ENCODE measurements at places on chromosomes 4 and X.

DNA sequence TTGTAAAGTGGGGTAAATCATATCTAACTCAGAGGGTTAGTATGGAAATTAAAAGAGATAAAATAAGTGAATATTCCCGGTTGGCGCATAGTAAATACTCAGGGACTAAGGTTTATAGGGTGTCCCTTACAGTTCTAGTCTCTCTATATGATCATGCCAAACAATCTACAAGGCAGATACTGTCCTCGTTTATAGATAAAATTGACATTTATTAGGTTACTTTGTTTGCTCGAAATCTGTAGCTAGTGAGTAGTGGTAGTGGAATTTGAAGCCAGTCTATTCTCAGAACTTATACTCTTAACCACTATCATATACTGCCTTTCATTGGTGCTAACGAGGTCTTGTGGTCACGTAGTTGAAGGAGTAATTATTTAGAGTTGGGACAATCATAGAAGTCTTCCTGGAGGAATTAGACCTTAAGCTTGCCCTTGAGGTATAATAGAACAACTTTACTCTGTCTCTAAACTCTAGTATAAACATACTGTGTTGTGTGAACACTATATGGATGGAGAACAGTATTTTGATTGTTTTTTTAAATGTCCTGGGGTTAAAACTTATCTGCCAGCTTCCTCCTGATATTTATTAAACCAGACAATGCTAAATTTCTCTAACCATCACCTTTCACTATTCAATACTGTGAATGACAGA lies 324.0 kb downstream of the STIM2 start:
- no peak for DNase-seq

GRCh38 chrX:21948897-21949578 lies 8.5 kb downstream of the SMS start:
- no peak for DNase-seq

GRCh38 chr4:75726577-75726976 lies 2.2 kb downstream of the USO1 start:
- no peak for DNase-seq

DNA sequence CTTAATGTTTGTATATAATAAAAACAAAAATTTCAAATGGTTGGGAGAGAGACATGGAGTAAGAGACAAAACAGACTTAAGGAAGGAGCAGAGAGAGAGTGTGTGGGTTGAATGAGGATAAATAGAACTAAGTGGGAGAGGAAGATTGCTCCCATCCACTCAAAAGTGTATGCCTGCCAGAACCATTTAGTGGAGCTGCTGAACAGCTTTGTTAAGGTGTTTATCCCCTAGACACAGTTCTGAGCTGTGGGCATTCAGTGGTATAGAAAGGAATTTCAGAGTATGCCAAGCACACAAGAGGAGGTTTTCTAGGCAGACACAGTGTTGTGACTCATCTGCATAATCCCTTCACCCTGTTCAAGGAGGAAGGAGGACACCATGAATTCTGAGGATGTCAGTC lies 508.6 kb upstream of the EPHA5 start:
- DNase-seq = no peak

GRCh38 chrX:100880368-100880767 lies 6.2 kb upstream of the NOX1 start:
- DNase-seq = no peak

GRCh38 chr4:6957148-6957520 lies 47.5 kb downstream of the TBC1D14 start:
- DNase-seq = no peak

GRCh38 chr4:141041021-141041476 lies 92.2 kb downstream of the RNF150 start:
- DNase-seq = no peak

GRCh38 chr4:184313702-184314659 lies 96.3 kb upstream of the ENPP6 start:
- DNase-seq = no peak

DNA sequence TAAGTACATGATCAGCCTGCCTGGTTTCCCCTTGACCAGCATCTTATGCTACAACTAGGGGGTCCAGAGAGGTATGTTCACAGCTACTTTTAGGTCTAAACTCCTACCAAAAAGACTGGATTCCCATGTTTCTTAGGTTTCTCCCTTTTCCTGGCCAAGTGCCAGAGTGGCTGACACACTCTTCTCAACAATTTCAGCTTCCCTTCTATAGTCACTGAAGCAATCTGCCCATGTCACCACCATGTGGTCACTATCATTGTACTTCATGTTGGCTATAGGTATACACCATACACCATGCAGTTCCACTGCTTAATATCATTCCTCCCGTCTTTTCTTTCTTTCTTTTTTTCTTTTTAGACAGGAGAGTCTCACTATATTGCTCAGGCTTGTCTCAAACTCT lies 66.9 kb downstream of the KLHL13 start:
- DNase-seq = no peak

- DNase-seq = peak; percentile 8
Observed at GRCh38 chr4:182212211-182212761, 30.9 kb upstream of the TENM3 start.

GRCh38 chrX:120813982-120814381 lies 61.7 kb downstream of the CT47B1 start:
- DNase-seq = no peak

- no peak for DNase-seq
Observed at GRCh38 chr4:181004056-181004455, 1239.1 kb upstream of the TENM3 start.

GRCh38 chr4:2647403-2648158 lies 108.6 kb downstream of the TNIP2 start:
- DNase-seq = no peak

DNA sequence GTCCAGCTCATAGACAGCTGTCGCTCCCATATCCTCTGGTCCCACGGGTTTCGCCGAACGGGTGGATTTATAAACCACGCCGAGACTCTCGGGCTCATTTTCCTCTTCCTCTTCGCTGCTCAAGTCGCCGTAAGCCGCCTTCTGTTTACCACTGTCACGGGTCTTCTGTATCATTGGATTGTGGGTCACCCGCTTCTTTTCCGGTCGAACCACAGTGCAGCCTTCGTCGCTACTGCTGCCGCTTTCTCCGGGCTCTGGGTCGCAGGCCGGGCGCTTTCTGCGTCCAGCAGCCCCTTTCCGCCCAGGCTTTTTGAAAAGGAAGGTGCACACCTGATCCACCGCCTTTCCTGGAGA lies 311 bp downstream of the RNF113A start:
- no peak for DNase-seq

GRCh38 chr4:163215896-163216295 lies 49.2 kb upstream of the NAF1 start:
- DNase-seq = no peak

Measured in Jurkat, Clone E6-1 (cell line).